ENCODE measurements at places on chromosomes 11 and 22. TPM values are rescaled to one million over a fixed set of nuclear protein-coding genes. Genes with fewer than 3 reads are reported as not detected.

Gene OR4D5
- not detected for total RNA-seq

Gene TCN1
- not detected for total RNA-seq

Gene SLC22A8
- not detected for total RNA-seq

Gene MS4A7
- total RNA-seq, result not detected

GRCh38 chr22:44822534-44822933 is 70.2 kb downstream of the ARHGAP8 start:
- H3K36me3 ChIP-seq, result no peaks in the 10 kb centered on the region
- H3K27ac ChIP-seq, result no peak overlapping the region
- no peak for DNase-seq
- no peak overlapping the region for H3K4me3 ChIP-seq

DNA sequence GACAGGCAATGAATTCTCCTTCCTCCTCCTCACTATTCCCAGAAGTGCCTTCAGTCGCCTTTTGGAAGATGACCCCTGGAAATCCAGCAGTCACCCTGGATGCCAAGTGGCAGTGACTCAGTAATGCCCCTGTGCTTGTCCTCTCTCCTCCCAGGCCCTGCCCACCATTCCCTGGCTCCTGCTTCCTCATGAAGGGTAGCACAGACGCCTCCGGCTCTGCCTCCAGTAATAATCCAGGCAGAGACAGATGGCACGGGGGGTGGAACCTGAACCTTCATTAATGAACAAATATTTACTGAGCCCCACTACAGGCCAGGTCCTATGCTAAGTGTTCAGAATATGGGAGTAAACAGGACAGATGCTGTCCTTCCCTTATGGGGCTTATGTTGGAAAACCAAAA is 23.2 kb downstream of the SYT13 start:
- H3K4me1 ChIP-seq, result no peaks in the 10 kb centered on the region
- H3K36me3 ChIP-seq, result no peaks in the 10 kb centered on the region
- no peak for DNase-seq
- H3K4me3 ChIP-seq, result no peak overlapping the region

GRCh38 chr11:92136797-92137196 is 87.8 kb upstream of the FAT3 start:
- H3K27me3 ChIP-seq, result no peaks in the 10 kb centered on the region
- DNase-seq, result no peak
- no peak overlapping the region for H3K4me3 ChIP-seq

DNA sequence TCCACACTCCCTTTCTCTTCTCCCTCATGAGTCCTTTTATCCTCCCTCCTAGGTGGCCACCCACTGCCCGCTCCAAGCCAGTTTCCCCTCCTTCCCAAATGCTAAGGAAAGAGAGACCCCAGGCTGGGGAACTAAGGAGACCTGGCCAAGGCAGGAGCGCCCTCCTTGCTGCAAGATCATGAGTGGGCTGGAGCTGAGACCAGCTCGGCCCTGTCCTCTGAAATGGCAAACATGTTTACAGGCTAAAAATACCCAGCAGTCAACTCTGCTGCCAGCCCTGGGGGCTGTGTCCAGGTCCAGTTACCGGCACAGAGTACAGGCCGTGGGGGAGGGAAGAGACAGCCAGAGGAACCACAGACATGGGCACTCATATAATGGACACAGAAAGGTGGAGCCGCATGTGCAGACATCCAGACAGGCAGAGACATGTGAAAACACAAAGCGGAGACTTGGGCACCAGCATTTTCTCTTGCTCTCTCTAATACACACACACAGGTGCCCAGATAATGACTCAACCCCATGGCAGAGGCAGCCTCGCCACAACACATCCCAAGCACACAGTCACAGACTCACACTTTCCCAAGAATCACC is 1.2 kb upstream of the AHNAK start:
- no peak overlapping the region for H3K27ac ChIP-seq
- DNase-seq, result no peak
- peak overlapping the region; percentile 51 for H3K4me3 ChIP-seq
- peaks cover 1% of the 10 kb centered on the region for H3K36me3 ChIP-seq
- H3K27me3 ChIP-seq, result peaks cover 5% of the 10 kb centered on the region

- no peak overlapping the region for H3K4me3 ChIP-seq
- no peak for DNase-seq
- no peaks in the 10 kb centered on the region for H3K36me3 ChIP-seq
- H3K27me3 ChIP-seq, result peaks cover 34% of the 10 kb centered on the region
- H3K4me1 ChIP-seq, result peaks cover 10% of the 10 kb centered on the region
Observed at GRCh38 chr11:119739021-119739703, 10.2 kb upstream of the NECTIN1 start.

- H3K27me3 ChIP-seq, result no peaks in the 10 kb centered on the region
- H3K4me1 ChIP-seq, result peaks cover 43% of the 10 kb centered on the region
- H3K36me3 ChIP-seq, result peaks cover 70% of the 10 kb centered on the region
Observed at GRCh38 chr11:121520243-121521144, 67.7 kb upstream of the SORL1-AS1 start.

DNA sequence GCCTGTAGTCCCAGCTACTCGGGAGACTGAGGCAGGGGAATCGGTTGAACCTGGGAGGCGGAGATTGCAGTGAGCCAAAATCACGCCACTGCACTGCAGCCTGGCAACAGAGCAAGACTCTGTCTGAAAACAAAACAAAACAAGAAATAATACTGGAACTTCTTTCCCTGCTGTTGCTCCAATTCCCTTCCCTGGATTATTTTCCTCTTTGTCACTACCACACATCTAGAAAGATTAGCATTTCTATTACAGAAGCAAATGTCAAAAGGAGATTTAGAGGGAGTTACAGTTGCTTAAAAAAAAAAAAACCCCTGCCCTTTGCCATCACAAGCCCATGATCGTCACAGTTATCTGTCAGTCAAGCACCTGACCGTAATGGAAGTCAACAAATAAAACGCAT is 17.7 kb upstream of the SCGB1D1 start:
- peaks cover 4% of the 10 kb centered on the region for H3K4me1 ChIP-seq
- DNase-seq, result no peak
- no peaks in the 10 kb centered on the region for H3K36me3 ChIP-seq
- H3K27me3 ChIP-seq, result peaks cover 33% of the 10 kb centered on the region
- no peak overlapping the region for H3K27ac ChIP-seq
- H3K4me3 ChIP-seq, result no peak overlapping the region

DNA sequence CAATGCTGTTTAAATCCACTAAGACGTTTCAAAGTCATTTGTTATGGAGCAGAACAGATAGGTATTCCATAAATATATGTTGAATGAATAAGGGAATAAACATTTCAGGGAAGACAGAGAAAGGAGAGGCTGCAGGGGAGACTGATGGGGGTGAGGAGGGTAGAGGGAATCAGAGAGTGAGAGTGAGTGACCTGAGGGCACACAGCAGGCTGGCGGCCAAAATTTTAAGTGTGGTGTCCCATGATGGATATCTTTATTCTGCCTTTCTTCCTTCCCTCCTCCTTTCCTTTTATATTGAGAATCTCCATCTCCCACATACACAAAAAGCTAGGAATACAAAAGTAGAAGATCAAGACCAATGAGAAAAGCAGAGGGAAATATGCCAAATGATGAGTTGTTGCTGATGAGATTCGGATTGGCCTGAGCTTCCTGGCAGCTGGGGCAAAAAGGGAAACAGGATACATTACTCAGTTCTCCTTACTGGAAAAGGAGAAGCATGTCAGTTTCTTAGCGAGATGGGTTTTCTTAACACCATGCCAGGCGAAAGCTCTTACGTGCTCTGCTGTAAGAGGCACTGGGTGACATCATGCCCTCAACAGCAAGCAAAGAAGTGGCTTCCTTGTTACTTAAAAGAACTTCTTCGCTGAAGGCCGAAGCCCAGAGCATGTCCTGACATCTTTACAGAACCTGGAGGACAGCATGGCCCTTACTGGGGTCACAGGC is 11.2 kb upstream of the CYTH4 start:
- no peak overlapping the region for H3K27ac ChIP-seq
- no peak overlapping the region for H3K4me3 ChIP-seq
- no peak for DNase-seq
- H3K36me3 ChIP-seq, result no peaks in the 10 kb centered on the region

DNA sequence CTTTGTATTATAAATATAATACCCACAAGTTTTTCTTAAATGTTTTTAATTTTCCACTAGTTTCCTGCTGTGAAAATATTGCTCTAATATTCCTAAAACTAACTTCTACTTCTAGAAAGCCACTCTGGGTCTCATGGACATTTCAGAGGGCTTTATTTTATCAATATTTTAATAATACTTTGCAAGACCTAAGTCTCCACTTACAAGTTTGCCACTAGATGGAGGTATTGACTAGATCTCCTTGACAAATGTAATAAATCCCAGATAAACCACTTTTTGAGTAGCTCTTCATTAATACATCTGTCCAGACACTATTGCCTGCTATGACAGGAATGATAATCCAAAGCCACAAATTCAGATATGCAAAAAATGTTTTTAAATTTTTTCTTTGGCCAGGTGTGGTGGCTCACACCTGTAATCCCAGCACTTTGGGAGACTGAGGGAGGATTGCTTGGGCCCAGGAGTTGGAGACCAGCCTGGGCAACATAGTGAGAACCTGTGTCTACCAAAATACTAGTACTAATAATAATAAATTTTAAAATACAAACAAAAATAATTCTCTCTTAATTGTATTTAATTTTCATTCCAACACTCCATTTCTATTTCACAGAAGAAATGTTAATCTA is 3.5 kb upstream of the ACAT1 start:
- H3K36me3 ChIP-seq, result peaks cover 2% of the 10 kb centered on the region
- DNase-seq, result no peak
- H3K27ac ChIP-seq, result no peak overlapping the region
- no peak overlapping the region for H3K4me3 ChIP-seq
- no peaks in the 10 kb centered on the region for H3K27me3 ChIP-seq
- peaks cover 19% of the 10 kb centered on the region for H3K4me1 ChIP-seq

DNA sequence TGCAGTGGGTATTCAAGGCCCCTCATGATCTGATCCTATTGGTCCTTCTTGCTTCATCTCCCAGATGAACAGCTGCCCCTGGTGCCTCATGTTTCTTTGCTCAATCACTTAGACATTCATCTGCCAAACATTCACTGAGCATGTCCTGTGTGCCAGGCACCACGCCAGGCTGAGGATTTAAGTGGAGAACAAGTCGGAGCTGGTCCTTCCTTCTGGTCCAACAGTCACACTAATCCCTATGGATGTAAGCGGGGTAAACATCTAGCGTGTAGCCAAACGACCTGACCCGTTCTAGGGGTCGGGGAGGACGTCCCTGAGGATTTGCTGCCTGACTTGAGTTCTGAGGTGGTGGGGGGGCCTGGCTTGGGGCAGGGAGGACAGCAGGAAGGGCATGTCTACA is 21.9 kb downstream of the ZMAT5 start:
- H3K4me1 ChIP-seq, result no peaks in the 10 kb centered on the region
- H3K36me3 ChIP-seq, result peaks cover 8% of the 10 kb centered on the region
- no peak overlapping the region for H3K27ac ChIP-seq

GRCh38 chr11:121024989-121025388 is 1.1 kb downstream of the TBCEL start:
- H3K4me1 ChIP-seq, result peaks cover 27% of the 10 kb centered on the region
- H3K4me3 ChIP-seq, result peak overlapping the region; percentile 78
- no peaks in the 10 kb centered on the region for H3K36me3 ChIP-seq
- H3K27ac ChIP-seq, result peak overlapping the region; percentile 75
- peaks cover 2% of the 10 kb centered on the region for H3K27me3 ChIP-seq

DNA sequence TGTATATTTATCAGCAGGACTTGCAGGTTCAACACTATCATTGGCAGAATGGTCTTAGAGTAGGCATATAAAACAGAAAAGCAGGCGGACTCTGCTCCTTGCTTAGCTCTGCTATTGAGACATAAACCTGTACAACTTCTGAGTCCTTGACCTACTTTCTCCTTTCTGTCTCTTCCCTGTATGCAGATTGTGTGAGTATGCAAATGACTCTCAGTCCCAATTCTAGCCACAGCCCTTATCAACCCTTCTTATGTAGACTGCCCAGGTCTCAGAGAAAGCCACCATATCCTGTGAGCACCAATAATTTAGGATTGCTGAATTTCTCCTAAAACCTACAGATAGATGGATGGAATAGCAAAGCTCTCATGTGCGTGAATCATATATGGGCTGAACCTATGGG is 367.6 kb upstream of the DDI1 start:
- no peak overlapping the region for H3K27ac ChIP-seq
- H3K4me1 ChIP-seq, result no peaks in the 10 kb centered on the region
- DNase-seq, result no peak
- H3K36me3 ChIP-seq, result no peaks in the 10 kb centered on the region
- no peaks in the 10 kb centered on the region for H3K27me3 ChIP-seq

GRCh38 chr11:20559523-20560300 is 39.7 kb upstream of the SLC6A5 start:
- H3K27ac ChIP-seq, result no peak overlapping the region
- H3K36me3 ChIP-seq, result no peaks in the 10 kb centered on the region
- H3K4me1 ChIP-seq, result no peaks in the 10 kb centered on the region

DNA sequence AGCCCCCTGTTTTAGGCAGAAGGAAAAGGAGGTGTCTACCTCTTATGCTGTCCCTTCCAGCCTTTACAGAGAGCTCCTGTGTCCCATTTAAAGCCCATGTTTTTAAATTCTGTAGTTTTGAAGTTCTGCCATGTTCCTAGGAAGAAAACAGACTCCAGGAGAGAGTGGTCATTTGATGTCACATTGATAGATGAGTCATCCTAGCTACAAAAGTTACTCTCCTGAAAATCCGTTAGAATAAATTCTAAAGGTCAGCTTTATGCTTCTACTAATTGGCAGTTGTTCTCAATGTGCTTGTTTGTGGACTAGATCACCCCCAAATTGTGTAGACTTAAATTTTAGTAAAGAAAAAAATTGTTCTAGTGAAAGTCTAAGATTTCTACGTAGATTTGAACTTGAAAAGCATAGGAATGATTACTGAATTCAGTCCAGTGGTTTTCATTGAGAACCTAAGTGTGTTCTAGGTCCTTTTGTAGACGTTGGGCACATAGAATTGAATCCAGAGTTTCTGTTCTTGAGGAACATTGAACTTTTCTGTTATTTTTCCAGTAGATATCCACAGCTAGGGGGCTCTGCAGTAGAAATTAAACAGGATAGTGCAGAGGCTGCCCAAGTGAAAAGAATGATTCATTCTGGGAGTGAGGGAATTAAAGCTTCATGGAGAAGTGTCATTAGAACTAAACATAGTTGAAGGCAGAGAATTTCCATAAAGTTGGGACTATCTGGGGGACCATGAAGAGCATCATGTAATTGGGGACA is 140.6 kb upstream of the RASSF10 start:
- H3K4me3 ChIP-seq, result no peak overlapping the region
- peaks cover 30% of the 10 kb centered on the region for H3K27me3 ChIP-seq
- DNase-seq, result no peak
- H3K36me3 ChIP-seq, result no peaks in the 10 kb centered on the region

- no peak overlapping the region for H3K4me3 ChIP-seq
- no peaks in the 10 kb centered on the region for H3K36me3 ChIP-seq
- H3K27ac ChIP-seq, result no peak overlapping the region
- no peak for DNase-seq
Observed at GRCh38 chr11:71208011-71208774, 44.2 kb downstream of the SHANK2 start.
